ENCODE measurements at places on chromosomes 2 and 18.

DNA sequence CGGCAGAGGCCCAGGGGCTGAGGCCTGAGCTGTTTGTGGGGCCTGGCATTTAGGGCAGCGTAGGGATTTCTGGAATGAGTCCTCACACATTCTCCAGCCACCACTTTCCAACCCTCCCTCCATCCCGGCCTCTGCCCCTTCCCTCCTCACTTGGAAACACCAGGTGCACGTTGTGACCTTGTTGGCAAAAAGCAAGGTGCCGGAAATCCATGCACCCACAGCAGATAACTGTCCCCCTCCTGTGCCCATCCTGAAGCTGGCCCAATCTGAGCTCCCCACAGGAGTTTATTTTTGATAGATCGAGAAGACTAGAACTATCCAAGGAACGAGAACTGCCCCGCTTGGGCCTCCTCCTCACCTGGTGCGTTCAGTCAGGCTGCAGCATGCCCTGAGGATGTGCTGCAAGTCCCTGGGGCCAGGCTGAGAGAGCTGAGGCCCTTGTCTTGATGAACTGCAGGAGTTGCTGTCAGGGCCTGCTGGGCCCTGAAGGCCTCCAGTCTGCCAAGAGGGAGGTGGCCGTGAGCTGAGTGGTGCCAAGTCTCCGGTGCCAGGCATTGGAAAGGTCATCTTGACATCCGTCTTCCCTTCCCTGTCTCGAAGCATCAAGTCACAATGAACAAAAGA, 55.8 kb downstream of the CTIF start:
- no peak for DNase-seq

GRCh38 chr18:58363767-58364540, 264.9 kb downstream of the ALPK2 start:
- no peak for DNase-seq

- DNase-seq = no peak
Measured at GRCh38 chr2:148969659-148970061, 68.8 kb upstream of the LYPD6B start.

GRCh38 chr18:58009166-58009565, 34.9 kb upstream of the NEDD4L start:
- no peak for DNase-seq

GRCh38 chr18:12803069-12803936, 80.7 kb downstream of the PTPN2 start:
- DNase-seq = no peak

- DNase-seq = no peak
Measured at GRCh38 chr2:172742931-172743540, 7.4 kb downstream of the RAPGEF4 start.

DNA sequence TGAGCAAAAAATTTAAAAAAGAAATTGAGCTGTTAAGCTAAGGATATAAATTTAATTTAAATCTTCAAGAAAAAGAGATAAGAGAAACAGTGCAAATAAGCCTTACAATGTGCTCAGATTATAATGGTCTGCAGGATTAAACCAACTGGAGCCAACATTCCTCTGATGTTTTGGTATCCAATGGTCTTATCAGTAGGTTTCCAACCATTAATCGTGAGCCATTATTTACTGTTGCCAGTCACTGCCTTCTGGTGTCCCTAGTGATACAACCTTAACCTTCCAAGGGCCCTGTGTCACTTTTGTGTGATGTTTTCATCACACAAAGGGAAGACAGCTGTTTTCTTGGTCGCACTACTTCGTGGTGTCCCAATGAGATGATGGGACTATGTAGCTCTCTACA, 134.5 kb upstream of the CTAGE1 start:
- no peak for DNase-seq

DNA sequence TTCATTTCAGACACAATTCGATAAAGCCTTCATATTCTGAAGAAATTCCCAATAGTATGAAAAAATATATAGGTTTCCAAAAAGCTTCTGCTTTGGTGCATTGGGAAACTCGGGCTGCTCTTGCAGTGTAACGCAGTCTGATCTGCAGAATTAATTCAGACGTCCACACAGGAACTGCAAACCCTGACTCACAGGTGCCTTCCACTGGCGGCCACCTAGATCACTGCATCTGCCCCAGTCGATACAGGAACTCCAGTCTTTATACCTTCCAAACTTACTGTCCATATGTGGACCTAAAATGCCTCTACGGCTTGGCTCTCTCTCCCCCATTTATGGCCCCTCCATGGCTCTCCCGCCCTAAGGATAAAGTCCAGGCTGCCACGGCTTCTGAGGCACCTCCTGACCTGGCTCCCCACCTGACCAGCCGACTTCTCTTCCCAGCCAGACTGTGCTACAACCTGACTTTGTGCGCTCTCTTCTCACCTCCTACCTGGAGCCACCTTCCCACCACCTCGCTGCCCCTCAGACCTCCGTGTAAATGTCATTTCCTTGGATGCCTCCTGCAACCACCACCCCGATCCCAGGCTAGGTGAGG, 39.7 kb downstream of the L3MBTL4 start:
- no peak for DNase-seq

DNA sequence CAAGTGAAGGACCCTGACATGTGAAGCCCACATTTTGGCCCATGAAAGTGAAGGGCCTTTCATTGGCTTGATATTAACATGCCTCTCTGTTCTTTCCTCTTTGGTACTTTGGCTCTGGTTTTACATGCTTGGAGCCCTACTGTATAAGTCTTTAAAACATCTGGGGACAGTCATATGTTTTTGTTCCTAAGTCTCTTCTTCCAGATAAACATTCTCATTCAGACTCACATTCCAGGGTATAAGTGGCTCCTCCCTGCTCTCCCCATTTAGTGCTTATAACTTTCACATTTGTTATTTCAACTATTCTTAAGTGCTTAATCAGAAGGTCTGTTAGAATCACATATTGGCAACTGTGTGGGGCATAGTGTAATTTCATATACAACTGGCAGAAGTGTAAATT, 1932.2 kb upstream of the CELF4 start:
- no peak for DNase-seq

DNA sequence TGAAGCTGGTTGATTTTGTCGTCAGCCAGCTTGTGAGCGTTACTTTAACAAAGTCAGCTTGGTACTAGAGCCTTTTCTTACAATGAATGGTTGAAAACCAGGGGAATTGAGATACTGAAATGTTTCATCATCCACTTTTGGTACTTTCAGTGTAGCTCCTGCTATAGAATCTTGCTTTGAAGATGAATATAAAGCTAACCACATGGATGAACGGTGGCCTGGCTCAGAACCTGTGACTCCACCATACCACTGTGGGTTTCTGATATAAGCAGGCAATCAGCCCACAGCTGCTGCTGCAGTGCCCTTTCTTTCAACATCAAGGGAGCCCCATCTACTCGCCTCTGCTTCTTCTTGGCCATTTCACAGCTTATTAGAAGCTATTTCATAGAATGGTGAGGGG, 53.2 kb upstream of the GPR45 start:
- no peak for DNase-seq

DNA sequence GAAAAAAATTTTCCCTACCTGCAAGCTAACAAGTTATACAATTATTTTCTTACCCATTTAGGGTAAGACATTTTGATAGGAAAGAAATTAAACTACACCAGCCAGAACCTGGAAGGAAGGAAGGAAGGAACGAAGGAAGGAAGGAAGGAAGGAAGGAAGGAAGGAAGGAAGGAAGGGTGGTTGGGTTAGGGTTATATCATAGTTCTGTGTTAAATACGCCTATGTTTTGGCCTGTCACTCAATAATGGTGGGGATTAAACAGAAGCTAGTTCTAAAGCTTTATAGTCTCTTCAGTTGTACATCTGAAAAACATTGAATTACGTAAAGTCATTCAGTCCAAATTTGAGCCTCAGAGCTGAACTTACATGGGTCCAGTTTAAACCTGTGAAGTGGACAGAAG, 74.9 kb upstream of the DNMT3A start:
- DNase-seq = no peak

DNA sequence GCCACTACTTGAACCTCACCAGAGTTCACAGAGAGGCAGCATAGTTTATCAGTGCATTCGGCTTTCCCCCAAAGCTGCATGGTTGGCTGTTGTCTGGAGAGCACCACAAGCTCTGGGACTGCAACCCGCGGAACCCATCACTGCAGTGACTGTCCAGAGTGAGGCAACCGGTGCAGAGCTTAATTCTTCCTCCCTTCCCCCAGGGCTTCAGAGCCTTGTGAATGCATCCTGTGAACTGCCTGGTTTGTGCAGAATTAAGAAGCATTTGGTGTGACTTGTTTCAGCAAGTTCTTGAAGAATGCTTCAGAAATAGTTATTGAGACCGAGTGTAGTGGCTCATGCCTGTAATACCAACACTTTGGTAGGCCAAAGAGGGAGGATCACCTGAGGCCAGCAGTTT, 99.2 kb upstream of the FOSL2 start:
- no peak for DNase-seq

DNA sequence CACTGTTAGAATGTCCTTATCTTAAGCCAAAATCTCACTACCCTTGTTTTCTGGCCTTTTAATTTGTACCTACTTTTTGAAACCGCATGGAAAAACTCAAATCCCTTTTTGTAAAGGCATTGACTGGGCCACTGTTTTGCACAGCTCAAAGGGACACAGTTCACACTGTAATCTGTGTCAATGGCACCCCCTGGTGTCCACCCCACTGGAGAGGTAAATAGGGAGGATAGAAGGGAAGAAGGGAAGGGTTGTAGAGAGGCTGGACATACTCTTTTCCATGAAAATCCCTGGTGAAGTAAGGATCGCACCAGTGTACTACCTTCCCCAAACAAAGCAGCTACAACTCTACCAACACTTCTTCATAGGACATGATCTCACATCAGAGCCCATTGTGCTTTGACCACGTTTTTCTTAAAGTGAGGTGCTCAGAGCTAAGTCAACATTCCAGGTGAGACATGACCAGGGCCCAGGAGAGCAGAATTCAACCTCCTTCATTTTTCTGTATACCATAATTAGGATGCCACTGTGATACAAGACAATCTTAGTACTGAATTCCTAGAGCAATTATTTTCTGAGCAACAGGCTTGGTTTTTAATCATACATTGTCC, 92.4 kb upstream of the RMDN2 start:
- peak; percentile 55 for DNase-seq

DNA sequence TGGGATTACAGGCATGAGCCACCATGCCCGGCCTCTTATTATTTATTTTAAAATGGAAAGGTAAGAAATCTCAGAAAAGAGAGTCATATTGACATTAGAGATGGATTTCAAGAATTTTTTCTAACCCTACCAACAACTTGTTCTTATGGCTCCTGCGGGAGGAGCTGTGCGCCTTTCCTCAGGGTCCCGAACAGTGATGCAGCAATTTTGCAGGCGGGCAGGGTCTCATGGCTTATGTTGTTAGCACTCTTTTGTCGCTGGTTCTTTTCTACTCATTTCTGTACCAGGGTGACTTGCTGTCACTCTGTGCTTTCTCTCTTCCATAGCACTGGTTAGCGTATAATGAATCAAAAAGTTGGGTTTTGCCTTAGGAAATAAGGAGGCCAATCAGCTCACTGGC, 148.8 kb upstream of the DLGAP1 start:
- DNase-seq = no peak

DNA sequence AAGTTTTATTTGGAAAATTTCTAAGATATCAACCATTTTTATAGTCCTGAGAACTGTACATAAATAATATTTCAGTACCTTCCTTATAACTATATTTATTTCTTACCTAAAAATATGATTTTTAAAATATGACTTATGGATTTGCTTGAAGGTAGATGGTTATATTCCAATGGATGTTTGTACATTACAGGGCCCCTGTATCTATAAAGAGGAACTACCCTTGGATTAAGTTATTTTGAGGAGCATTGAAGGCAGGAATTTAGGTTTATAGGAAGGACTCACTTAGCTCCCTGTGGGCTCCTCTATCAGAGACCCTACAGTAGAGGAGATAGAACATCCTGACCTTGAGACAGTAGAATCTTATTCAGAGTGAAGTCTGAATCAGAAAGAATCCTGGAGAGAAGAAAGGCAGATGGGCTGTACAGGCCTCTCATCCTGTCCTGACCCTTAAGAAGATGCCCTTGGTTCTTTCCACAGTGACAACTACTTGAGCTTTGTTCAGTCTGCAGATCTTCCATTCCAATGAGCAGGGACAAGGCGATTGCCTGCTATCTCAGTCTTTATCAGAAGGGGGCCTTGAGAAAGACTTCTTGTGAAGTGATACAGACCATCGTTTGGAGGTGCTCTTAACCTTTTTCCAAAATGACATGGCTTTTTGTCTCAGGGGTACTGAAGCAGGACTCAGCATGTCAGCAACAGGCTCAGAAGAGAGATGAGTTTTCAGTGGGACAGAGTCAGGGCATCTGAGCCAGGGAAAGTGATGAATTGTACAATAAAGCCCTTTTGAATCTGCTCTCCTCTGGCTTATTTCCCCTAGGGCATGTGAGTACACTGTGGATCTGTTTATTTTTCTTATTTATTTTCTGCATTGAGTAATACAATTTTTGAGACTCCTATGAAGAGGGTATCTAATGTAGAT, 20.9 kb downstream of the OXER1 start:
- DNase-seq = no peak

DNA sequence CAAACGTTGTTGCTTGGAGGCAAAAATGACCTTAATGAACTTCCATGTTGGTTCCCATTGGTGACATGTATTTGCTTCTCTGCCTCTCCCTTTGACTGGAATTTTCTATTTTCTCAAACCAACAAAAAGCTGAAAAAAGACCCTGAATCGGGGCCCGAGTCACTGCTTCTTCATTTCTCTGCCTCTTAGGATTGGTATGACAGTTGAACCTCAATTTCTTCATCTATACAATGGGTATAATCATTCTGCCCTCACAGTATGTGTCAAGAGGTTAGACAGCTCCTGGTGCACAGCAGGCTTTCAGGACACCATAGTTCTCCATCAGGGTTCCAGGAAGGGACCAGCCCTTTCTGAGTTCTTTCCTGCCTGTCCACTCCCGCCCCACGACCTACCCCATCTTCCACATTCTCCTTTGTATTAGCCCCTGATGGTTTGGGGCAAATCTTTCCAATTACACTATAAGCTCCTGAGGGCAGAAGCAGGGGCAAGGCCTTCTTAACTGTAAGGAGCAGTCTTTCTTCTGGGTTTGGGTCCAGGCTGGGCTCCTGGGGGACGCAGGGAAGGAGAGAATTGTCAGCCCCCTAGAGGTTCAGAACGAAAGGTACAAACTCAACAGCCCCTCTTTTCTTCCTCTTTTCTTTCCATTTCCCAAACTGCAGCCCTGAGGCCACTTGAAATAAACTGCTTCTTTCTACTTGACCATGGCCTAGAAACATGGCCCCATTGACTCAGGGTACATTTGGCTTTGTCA, 6.3 kb upstream of the PKDCC start:
- DNase-seq = no peak
